C1 segment of cervical spinal cord (tissue), 14 donors: ENCODE measurements at places on chromosomes 12 and 14.

DNA sequence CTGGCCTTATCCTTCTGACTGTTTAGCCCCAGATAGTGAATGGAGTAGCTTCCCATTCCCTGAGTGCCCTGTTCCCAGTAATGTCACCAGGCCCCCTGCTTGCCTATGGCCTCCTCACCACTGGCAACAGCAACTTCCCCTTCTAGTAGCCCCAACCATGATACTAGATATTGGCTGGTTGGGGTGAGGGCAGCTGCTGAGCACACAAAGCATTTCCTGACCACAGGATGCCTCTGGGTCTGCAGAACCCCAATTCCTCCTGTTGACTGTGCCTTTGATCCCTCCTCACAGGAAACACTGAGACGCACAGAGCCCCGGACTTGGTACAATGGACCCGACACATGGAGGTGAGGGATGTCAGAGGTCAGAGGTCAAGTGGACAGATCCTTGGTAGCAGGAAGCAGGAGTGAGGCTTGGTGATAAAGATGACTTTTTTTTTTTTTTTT, 597 bp downstream of the SOAT2 start:
- no peak for DNase-seq

GRCh38 chr12:62258941-62259630, 1.1 kb upstream of the USP15 start:
- DNase-seq: no peak

DNA sequence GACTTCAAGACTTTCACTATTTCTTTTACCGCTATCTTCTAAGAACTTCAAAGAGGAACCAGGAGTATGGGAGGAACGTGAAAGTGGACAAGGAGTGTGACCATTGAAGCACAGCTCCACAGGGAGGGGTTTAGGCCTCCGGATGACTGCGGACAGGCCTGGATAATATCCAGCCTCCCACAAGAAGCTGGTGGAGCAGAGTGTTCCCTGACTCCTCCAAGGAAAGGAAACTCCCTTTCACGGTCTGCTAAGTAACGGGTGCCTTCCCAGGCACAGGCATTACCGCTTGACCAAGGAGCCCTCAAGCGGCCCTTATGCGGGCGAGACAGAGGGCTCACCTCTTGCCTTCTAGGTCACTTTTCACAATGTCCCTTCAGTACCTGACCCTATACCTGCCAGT, 267.0 kb downstream of the RPL10L start:
- no peak for DNase-seq

GRCh38 chr12:100826323-100826722, 31.7 kb downstream of the ANO4 start:
- DNase-seq: no peak

GRCh38 chr12:70196811-70197281, 46.4 kb upstream of the CNOT2 start:
- peak; percentile 92 for DNase-seq

DNA sequence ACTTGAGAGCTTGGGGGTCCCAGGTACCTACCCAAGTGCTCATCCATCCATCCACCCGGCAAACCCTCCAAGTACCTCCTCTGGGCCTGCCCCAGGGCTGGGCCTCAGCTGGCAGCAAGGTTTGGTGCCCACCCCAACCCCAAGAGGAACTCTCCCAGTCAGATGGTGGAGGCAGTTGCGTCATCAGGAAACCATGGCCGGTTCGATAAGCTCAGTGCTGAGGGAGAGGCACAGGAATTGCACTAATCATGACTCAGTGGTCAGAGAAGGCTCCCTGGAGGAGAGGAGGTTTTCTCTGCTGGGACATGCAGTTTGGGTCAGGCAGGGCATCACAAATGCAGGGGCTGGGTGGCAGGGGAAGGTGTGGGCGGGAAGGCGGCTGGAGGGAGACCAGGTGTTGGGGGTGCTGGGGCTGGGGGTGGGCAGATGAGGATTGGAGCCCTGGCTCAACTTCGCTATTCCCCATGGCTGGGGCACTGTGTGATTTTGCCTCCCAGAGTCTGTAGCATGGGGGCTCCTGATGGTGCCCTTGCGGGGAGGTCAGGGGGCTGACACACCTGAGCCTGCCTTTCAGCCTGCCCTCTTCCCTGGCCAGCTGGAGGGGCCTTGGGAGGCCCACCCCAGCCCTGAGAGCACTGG, 32.2 kb downstream of the SH2B3 start:
- DNase-seq: no peak

GRCh38 chr12:10721651-10722501, 1.2 kb downstream of the YBX3 start:
- DNase-seq: peak; percentile 74

DNA sequence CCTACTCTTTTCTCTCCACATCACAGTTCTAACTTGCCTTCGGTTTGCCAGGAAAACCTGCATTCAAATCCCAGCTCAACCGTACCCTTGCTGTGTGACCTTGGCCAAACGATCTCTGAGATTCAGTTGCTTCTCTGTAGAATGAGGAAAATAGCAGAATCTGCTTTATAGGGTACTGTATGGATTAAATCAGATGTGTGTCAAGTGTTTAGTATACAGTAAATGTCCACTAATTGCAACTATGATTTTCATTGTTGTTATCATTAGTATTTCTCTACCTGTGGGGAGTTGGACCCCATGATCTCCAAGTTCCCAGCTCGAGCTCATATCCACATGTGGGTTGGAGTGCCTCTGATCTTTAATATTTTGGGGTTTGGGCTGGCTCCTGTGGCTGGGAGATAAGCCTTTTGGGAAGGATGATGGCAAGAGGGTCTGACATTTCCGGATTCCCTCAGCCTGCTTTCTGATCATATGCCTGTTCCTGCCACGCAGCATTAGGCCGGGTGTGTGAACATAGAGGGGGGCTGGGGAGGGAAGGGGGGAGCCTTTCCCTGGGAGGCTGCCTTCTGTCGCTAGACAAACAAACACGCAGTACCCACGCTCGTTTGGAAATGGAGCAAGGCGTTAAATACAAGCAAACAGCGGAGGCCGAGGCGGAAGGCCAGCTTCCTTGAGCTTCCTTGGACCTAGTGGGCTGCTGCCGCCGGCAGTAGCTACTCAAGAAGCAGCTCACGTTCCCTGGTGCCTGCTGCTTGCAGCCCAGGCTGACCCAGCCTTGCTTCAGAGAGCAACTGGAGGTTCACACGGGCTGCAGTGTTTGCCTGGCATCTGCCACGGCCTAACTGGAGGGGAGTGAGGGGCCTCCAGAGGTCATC, 213.5 kb upstream of the LHX5 start:
- DNase-seq: no peak

DNA sequence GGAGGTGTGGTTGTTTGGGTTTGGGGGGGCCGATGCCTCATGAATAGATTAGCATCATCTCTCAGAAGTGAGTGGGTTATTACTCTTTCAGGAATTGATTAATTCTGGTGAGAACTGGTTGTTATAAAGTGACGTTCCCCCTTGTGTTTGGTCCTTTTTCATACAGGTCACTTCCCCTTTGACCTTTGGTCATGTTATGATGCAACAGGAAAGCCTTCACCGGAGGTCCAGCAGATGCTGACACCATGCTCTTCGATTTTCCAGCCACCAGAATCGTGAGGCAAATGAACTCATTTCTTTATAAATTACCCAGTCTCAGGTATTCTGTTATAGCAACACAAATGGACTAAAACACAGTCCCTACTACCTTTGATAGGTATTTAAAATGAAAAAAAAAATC, 439.4 kb downstream of the NELL2 start:
- no peak for DNase-seq

- DNase-seq: no peak
Measured at GRCh38 chr14:91068642-91069041, 8.2 kb upstream of the RPS6KA5 start.

- DNase-seq: no peak
Measured at GRCh38 chr14:46887144-46887543, 235.6 kb upstream of the RPL10L start.

GRCh38 chr12:93009533-93009932, 80.4 kb upstream of the EEA1 start:
- no peak for DNase-seq

DNA sequence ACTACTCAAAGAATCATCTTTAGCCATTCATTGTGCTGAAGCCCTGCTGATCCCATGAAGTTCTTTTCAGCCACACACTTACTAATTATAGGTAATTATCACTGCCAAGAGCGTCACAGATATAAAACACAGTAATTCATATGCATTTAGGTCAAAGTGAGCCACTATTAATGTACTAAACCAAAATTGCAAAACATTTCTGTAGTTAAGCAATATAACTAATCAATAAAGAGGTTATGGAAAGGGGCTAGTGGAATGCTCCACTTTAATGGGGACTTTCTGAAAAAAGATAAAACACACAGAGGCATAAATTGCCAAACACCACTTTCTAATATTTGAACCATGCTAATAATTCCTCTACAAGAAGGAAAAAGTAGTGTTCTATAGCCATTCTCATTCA, 6.8 kb upstream of the CEP128 start:
- no peak for DNase-seq

DNA sequence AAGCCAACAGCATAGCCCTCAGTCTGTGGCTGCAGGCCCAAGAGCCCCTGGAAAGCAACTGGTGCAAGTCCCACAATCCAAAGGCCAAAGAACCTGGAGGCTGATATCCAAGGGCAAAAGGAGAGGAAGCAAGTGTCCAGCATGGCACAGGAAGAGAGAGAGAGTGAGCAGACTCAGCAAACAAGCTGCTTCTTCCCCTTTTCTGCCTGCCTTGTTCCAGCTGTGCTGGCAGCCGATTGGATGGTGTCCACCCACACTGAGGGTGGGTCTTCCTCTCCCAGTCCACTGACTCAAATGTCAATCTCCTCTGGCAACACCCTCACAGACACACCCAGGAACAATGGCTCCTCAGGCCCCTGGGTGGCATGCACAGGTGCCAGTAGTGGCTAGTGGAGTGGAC, 33.5 kb downstream of the SMCO2 start:
- DNase-seq: no peak

GRCh38 chr14:105010891-105011291, 10.0 kb downstream of the CDCA4 start:
- DNase-seq: no peak

GRCh38 chr12:114662512-114663177, 21.3 kb downstream of the TBX3 start:
- peak; percentile 5 for DNase-seq

DNA sequence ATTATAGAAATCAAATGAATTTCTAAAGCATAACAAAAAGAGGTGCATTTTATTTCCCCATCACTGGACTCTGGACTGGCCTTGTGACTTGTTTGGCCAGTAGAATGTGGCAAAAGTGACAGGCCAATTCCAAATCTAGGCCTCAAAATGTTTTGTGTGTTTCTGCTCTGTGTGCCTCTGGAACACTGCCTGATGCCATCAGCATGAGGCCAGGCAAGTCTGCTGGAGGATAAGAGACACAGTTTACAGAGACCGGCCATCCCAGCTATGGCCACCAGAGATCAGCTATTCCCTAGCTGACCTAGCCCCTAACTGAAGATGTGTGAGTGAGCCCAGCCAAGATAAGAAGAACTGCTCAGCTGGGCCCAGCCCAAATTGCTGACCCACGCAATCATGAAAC, 32.9 kb downstream of the ASCL1 start:
- no peak for DNase-seq

GRCh38 chr14:51931308-51931707, 58.0 kb upstream of the RTRAF start:
- no peak for DNase-seq
